ENCODE measurements at places on chromosomes 5 and 9.

DNA sequence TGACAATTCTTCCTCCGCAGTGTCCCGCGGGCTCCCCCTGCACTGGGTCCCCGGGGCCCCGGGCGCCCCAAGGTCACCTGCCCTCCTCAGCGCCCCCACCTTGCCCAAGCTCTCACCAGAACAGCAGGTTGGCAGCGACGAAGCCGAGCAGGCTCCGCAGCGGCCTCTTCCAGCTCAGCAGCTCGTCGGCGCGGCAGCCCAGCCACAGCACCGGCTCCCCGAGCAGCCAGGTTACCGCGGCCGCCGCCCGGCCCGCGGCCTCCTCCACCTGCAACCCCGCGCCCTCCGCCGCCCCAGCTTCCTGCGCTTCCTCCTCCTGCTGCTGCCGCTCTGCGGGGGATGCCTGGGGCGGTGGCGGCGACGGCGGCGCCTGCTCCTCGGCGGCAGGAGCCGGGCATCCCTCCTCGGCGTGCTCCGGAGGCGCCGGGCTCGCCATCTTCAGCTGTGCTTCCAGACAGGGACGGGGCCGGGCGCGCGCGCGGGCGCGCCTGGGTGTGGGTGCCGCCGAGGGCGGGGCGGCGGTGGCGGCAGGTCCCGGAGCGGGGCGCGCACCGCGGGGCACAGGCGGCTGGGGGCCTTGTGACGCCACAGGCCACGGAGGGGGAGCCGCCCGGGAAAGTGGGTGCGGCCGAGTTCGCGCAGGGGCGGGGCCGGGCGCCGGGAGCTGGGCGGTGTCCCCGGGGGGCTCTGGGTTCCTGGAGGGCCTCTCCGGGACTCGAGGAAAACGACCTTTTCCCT is at the start of gene RETREG1:
RETREG1 (minus strand) TSS at position 462 of the 738 bp plus-strand sequence; CDS start at position 436, 26 bp downstream.
- peak; percentile 58 for DNase-seq

- DNase-seq: no peak
These were observed 2.8 kb upstream of the ESM1 start for GRCh38 chr5:54988218-54988617.

DNA sequence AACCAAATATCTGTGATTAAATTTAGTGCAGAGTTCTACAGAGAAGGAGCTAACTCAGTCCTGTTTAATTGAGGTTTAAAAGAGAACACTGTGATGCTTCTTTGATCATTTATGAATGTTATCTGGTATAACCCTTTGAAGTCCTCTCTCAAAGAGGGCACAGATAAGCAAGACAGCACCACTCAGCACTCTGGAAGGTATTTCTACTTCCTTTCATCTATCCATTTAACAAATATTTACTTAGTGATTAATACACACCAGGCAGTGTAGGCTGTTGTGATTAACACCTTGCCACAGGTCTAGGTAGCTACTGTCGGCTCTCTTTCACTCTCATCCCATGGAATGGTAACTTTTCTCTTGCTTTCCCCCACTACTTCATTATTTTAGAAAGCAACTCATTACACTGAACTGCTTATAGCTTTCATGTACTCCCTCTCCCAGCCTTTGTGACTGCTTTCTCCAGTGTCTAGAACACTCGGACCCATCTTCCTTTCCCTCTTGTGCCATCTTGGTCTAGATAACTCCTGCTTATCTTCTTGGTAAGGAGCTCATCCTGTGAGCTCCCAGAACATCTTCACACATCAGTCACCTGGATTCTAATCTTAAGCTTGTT is 54.7 kb downstream of the GLDC start:
- no peak for DNase-seq

DNA sequence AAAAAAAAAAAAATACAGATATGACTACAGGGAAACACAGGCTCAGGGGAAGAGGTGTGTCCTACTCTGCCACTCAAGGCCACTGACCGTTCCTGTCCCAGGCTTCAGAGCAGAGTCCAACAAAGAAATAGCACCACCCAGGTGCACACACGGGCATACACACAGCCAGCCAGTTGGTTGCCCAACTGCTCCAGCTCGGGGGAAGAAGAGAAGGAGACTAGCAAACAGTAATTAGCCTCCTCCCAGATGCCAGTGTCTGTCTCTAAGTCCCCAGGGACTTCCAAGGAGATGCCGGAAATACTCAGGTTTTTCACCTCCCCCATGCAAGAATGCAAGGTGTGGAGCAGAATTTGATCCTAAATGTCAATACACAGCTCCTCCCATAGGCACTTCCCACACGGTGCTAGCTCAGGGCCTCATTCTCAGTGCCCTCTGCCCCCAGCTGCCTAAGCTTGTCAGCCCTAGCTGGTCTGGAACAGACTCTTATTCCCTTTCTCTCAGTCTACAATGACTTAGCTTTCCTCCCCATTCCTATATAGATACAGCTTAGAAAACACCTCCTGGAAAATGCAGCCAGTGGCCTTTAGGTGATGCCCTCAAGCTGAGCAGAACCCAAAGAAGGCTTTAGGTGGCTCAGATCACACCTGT is 1.7 kb downstream of the MYORG start:
- DNase-seq: no peak

DNA sequence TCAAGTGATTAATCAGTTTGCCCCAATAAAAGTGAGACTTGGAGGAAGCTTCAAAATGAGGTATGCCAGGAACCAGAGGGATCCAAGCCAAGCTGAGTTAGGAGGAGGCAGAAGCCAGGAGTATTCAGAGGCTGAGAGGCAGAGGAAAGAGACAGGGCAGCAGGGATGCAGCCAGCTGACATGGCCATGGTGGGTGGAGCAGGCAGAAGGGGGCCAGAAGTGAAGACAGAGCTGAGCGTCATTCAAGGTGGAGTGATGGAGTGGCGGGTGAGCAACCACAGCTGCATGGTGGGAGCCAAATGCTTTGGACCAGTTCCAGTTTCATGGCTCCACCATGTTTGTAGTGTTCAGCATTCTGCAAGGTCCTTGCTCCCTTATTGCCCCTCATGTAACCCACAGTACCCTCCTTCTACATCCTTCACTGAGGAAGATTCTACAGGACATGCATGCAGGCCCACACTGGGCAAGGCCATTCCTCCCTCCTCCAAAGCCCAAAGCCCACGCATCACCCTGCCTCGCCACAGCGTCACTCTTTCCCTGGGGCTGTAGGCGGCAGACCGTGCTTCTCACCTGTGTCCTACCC is 100.6 kb downstream of the FSTL4 start:
- DNase-seq: no peak
